Activated CD4-positive, CD25-positive, alpha-beta regulatory T cell treated with anti-CD3 and anti-CD28 coated beads, Interleukin-2, amount 50 U/mL, for 24 hours (primary cell): ENCODE measurements at places on chromosomes 7 and 10.

GRCh38 chr10:61285749-61286148 lies 167.4 kb downstream of the TMEM26 start:
- no peak for ATAC-seq

- no peak for ATAC-seq
Measured at GRCh38 chr7:95220328-95220727, 104.0 kb downstream of the PON1 start.

- ATAC-seq: no peak
Measured at GRCh38 chr7:158357898-158358821, 229.5 kb downstream of the PTPRN2 start.

- no peak for ATAC-seq
Measured at GRCh38 chr7:108307194-108307593, 149.0 kb downstream of the NRCAM start.

DNA sequence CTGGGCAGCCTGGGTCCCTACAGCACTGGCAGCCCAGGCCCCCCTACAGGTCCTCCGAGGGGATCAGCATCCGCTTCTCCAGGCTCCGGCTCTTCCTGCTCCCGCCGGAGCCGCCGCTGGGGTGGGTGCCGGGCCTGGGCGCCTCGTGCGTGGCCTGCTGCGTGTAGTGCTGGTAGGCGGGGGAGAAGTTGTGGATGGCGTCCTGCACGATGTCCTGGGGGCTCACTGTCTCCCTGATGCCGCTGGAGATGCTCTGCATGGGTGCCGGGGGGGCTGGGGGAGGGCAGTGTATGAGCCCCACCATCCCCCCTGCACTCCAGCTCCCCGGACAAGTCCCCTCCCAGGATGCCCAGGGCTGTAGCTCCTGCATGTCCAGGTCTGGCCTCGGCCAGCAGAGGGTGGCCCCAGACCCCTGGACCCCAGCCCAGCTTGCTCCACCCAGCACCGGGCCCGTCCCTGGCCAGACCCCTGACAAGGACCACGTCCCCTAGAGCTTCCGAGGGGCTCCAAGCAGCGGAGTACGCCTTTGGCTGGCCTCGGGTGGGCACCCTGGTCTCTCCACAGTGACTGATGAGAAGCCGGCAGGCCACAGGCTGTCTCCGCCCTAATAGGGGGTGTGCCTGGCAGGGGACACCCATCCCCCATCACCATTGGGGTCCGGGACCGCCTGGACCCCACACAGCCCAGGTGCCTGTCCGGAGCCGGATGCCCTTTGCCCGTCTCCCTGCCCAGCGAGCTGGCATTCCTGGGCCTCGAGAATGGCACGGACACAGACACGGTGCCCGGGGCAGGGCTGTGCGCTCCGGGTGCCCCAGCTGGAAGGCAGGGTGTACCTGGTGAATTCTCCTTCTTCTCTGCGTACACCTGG lies 8.9 kb downstream of the TMEM184A start:
- ATAC-seq: no peak

DNA sequence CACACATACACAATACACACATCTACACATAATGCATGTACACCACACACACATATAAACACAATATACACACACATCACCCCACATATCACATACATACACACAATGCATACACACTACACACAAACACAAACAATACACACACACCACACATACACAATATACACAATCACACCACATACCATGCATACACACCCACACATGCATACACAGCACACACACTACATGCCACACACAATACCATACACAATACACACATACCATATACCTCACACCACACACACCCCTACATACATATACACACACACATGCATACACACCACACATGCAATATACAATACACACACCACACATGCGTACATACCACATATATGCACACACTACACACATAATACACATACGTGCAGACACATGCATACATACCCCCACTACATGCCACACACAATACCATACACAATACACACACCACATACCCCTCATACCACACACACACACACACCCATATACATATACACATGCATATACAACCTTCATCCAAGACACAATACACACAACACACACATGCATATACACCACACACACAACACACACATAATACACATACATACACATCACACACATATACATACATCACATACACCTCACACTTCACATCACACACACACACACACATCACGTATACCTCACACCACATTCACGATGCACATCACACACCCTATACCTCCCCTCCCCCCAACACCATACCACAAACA lies 34.0 kb downstream of the PSMC2 start:
- ATAC-seq: no peak

DNA sequence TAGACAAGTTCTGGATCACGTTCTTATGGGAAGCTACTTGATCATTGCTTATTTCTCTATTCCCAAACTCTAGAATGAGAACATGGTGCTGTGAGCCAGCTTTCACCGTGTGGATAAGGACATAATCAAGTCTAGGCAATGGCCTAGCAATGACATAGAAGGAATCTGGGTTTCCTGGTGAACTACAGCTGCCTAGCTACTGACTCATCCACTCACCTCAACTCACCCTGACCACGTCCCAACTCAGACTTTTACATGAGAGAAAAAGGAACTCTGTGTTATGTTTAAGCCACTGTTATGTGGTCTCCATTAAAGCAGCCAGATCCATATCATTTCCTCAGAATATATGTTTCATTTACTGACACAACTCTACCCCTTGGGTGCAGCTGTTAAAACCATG lies 18.8 kb upstream of the MET start:
- ATAC-seq: peak; percentile 61

GRCh38 chr10:14782691-14783363 lies 8.1 kb upstream of the FAM107B start:
- ATAC-seq: no peak

GRCh38 chr7:28588602-28589001 lies 176.3 kb downstream of the CREB5 start:
- no peak for ATAC-seq

DNA sequence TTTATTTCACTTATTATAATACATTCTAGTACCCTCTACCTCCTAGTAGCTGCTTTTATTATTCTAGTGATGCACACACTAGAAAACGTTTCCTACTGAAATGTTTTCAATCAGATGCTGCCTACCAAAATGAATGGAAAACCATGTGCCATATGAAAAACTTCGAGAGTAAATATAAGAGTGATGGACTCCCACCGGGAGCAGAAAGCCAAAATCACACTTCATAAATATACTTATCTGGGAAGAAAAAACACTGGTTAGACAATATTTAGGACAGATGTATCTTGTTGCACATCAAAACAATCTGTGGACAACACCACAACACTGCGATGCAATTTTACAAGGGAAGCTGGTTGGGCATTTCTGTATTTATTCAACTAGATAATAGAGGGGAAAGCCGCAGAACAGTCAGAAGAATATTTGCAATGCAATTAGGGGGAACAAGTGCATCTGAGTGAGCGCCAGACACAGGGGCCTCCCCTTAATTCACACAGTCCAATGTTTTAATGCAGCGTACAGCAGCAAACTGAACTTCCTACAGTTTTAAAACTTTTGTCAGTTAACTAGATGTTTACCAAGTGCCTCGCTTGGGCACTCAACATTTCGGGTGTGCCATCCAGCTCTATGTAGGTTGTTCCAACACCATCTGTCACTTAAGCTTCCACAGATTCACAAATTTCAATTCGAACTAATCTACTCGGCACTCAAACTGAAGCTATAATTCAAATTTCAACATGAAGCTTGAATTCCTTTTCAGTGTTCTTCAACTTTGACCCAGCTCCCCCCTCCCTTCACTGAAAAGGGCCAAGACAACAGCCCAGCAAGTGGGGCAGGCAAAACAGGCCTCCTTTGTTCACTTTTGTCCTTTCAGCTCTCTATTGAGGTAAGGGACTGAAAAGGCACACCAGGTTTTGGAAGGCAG lies 7.4 kb downstream of the NRCAM start:
- ATAC-seq: no peak

GRCh38 chr7:144723301-144723700 lies 112.6 kb downstream of the TPK1 start:
- no peak for ATAC-seq

DNA sequence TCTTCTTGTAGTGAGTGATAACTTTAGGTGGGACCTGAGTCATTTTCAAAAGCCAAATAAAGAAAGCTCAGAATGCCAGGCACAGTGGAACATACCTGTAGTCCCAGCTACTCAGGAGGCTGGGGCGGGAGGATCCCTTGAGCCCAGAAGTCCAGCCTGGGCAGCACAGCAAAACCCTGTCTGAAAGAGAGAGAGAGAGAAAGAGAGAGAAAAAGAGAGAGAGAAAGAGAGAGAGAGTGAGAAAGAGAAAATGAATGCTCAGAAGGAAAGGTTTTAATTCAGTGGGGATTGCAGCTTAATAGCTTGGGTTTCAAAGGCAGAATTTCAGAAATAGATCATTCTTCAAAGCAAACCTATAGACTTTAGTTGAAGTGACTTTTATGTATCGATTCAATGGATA lies 25.7 kb downstream of the GPNMB start:
- ATAC-seq: no peak

- no peak for ATAC-seq
Measured at GRCh38 chr7:4815609-4816418, 40.4 kb downstream of the AP5Z1 start.

GRCh38 chr10:28256776-28257175 lies 46.1 kb downstream of the MPP7 start:
- ATAC-seq: no peak

DNA sequence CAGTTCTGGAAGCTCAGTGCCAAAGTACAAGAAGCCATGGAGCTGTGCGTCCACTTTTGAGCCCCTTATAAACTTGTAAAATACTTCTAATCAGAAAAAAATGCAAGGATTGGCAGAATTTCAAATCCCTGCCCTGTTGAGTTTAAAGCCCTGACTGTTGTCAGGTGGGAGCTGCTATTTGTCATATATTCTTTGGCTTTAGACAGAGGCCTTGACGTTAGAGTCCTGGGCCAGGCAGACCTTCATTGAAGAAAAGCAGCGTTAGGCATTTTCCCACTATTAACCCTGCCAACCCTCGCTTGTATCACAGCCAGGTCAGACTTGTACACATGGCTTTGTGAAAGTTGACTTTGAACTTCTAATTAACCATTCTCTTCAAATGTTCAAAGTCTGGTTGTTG lies 155.4 kb downstream of the TWIST1 start:
- ATAC-seq: no peak

- no peak for ATAC-seq
Measured at GRCh38 chr10:111221682-111222480, 145.1 kb downstream of the ADRA2A start.

DNA sequence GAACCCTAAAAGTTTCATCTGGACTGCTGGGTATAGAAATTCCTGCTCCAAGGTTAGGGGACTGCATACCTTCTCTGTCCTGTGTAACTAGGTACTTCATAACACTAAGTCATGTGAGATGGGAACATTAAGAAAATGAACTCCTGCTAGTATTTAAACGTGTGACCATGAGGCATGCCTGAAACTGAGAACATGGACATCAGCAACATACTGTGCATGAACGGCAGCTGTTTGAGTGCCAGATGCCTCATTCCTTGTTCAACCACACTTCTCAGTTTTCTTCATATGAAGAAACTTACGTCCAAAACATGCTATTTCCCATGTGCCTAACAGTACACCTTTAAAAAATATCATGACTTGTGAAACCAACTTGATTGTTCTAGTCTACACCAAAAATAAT lies 88.5 kb downstream of the CREM start:
- no peak for ATAC-seq

- ATAC-seq: no peak
Measured at GRCh38 chr7:99359465-99360154, 14.9 kb upstream of the ARPC1B start.

DNA sequence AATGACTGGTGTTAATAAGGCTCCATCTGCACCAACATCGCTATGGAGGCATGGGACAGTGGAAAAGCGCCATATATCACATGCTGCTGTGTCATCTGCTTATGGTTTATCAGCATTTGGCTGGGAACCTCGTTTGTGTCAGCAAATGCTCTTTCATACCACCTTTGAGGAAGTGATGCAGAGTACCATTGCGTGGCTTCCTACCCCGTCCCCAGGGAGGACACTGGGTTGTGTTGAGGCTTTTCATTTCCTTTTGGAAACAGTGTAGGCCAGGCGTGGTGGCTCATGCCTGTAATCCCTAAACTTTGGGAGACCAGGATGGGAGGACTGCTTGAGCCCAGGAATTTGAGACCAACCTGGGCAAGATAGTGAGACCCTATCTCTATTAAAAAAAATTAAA lies 6.8 kb downstream of the TACR2 start:
- ATAC-seq: no peak

- ATAC-seq: no peak
Measured at GRCh38 chr7:37598824-37599223, 84.7 kb upstream of the GPR141 start.

- ATAC-seq: no peak
Measured at GRCh38 chr10:22481687-22482539, 136.6 kb downstream of the SPAG6 start.

- no peak for ATAC-seq
Measured at GRCh38 chr7:120156476-120156875, 116.5 kb upstream of the KCND2 start.

GRCh38 chr10:707456-707855 lies 18.0 kb upstream of the DIP2C start:
- ATAC-seq: no peak

- no peak for ATAC-seq
Measured at GRCh38 chr10:131352765-131353290, 41.3 kb upstream of the TCERG1L start.

GRCh38 chr10:60349426-60349825 lies 40.2 kb downstream of the ANK3 start:
- no peak for ATAC-seq

- ATAC-seq: no peak
Measured at GRCh38 chr7:108000875-108001763, 1.8 kb downstream of the LAMB1 start.

DNA sequence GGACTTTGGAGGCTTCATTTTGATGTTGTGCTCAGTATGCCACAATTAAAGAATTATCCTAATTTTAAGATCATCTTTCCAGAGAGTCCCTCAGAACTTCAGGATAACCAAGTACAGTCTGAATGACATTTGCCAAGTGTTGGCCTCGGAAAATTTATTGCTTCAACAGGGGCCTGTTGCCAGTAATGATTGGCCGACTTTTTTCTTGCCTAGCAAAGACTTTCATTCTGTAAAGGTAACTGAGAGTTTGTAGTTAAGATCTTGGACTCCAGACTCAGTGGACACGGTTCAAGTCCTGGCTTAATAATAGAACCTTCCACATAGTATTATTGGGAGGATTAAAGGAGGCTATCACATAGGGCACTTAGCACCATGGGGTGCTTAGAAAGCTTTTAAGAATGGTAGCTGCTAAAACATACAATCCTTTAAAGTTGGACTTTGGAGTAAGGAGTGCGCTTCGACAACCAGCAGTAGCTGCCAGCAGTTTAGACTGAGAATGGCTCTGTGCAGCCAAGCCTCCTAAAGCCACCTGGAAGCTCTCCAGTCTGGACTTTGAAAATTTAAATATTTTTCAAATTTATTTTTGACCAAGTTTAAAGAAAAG lies 90.0 kb downstream of the PLCE1 start:
- ATAC-seq: no peak

DNA sequence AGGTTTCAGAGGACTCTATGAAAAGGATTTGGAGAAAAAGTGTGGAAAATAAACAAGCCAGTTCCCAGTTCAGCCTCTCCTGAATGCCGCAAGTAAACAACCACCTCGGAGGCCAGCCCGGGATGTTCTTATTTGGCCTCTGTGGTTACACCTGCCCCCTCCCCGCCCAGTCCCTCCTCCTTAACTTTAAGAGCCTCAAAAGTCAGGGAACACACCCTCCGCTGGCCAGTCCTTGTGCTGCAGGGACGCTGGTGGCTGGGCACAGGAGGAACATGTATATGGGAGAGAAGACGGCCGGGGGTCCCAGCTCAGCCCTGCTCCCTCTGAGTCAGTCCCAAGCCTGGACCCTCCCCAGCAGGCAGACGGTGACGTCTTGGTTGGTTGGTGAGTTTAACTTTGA lies 6.1 kb downstream of the CHST3 start:
- ATAC-seq: no peak

- ATAC-seq: no peak
Measured at GRCh38 chr7:8601121-8601520, 167.7 kb downstream of the NXPH1 start.
